ENCODE measurements at places on chromosomes 4 and X.

GRCh38 chr4:88277711-88278225, 6.6 kb downstream of the PPM1K start:
- DNase-seq: no peak

DNA sequence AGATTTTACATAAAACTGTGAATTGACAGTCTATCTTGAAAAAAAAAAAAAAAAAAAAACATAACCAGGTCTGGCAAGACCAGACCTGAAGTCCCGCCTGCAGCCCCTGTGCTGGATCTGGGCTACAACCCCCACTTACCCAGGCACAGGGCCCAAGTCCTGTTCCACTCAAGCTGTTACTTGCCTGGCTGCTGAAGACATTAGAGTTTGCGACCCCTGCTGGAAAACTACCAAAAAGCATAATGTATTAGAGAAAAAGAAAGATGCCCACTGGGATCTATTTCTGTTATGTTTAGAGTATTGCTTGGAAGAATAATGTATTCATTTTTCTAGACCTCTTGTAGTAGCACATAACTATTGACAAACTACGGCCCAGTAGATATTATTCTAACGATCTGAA, 4.7 kb downstream of the HS3ST1 start:
- DNase-seq: peak; percentile 1

DNA sequence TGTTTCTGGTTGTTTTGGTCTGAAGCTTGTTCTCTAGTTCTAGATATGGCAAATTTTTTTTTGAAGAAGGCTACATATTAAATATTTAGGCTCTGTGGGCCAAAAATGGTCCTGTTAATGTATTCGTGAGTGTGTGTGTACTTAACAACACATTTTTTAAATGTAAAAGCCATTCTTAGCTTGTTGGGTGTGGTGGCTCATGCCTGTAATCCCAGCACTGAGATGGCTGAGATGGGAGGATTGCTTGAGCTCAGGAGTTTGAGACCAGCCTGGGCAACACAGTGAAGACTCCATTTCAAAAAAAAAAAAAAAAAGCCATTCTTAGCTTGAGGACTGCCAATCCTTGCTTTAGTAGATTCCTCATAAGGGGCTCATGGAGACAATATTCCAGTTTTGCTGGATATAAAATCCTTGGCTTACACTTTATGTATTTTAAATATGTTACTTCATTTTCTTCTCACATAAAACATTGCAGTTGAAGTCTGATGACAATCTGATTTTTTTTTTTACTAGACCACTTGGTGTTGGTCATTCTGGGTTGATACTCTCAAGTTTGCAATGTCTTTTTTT, 23.4 kb downstream of the NOCT start:
- DNase-seq: no peak

- no peak for DNase-seq
Measured at GRCh38 chr4:110175634-110176033, 22.8 kb downstream of the ELOVL6 start.

DNA sequence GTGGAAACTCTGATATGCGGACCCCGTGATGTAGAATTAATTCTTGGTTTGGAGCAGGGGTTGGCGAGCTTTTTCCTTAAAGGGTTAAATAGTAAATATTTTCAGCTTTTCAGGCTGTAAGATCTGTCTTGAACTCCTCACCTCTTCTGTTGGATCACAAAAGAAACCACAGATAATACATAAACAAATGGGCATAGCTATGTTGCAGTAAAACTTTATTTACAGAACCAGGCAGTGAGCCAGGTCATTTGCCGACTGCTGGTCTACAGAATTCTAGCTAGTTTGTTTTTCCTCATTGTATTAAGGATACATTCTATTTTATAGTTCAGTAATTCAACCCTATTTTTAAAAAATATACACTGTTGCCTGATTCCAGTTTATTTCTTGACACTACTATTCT, 116.6 kb downstream of the PAPSS1 start:
- peak; percentile 40 for DNase-seq

- no peak for DNase-seq
Measured at GRCh38 chr4:26522478-26522877, 32.2 kb upstream of the CCKAR start.

GRCh38 chr4:183499389-183499788, 5.5 kb upstream of the ING2 start:
- DNase-seq: no peak

DNA sequence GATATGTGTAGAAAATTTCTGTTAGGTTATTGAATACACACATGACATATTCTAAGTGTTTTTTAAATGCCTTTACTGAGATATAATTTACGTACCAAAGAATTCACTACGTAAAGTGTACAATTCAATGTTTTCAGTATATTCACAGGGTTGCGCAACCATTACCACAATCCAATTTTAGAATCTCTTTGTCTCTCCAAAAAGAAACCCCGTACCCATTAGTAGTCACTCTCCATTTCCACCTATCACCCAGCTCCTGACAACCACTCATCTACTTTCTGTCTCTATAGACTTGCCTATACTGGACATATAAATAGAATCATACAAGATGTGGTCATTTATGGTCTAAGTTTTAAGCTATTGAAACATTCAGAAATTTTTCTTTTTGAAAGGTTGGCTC, 53.0 kb upstream of the FBXW7 start:
- no peak for DNase-seq

- no peak for DNase-seq
Measured at GRCh38 chr4:24241511-24241910, 342.8 kb downstream of the DHX15 start.

DNA sequence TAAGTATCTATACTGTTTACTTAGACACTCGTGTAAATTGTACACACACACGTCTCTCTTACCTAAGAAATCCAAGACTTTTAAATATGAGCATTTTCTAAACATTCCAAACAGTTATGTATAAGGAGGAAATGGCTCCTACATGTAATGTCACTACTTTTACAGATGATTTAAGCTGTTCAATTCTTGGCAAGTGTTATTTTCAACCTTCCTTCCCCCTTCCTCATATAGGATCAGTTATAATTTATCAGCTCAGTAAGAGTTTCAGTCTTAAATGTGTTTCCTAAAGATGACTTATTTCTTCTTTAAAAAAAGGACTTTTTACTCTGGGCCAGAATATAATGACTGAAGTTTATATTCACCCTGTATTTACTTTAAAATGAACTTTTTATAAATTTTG, 601.1 kb downstream of the ANKRD50 start:
- DNase-seq: no peak

GRCh38 chr4:47122592-47123291, 91.4 kb downstream of the GABRB1 start:
- peak; percentile 44 for DNase-seq

DNA sequence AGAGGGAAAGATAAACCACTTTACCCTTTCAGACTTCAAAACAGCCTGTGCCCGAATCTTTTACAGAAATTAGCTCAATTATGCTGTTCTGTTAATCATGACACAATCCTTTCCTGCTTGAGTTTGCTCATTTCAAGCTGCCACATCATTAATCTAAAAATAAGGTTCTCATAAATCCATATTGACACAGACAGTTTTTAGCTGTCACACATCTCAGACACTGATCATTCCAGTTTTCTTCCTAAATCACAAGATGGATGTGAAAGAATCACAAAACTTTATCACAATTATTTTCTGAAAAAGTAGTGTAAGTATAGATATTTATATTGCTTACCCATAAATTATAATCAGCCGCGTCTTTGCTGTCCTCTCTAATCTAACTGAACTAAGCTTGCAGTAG, 27.9 kb upstream of the AMELX start:
- DNase-seq: no peak

GRCh38 chr4:140724760-140725159, 31.4 kb downstream of the TBC1D9 start:
- no peak for DNase-seq

DNA sequence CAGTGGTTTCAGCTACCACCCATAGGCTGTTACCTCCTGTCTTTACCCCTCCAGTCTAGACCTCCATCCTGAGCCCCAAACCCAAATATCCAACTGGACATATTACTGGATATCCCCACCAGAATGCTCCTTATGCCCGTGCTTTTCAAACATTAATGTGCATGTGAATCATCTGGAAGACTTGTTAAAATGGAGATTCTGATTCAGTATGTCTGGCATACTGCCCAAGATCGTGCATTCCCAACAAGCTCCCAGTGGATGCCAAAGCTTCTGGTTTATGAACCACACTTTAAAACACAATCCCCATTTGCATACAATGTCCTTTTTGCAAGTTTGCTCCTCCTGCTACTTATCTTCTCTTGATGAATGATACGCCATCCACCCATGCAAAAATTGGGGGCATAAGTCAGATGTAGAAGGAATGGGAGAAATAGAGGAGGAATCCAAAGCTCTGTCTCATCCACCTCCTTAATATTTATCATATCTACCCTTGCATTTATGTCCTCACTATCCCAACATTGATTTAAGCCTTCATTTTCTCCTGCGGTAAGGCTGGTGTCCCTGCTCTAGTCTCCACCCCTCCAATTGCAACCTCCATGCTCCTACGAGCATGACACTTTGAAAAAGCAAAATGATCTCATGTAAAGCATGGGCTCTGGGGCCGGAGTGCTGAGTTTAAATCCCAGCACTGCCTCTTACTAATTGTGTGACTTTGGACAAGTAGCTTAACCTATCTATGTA, 7.4 kb upstream of the PGRMC1 start:
- DNase-seq: peak; percentile 75

- no peak for DNase-seq
Measured at GRCh38 chr4:156794863-156795262, 176.7 kb downstream of the PDGFC start.

DNA sequence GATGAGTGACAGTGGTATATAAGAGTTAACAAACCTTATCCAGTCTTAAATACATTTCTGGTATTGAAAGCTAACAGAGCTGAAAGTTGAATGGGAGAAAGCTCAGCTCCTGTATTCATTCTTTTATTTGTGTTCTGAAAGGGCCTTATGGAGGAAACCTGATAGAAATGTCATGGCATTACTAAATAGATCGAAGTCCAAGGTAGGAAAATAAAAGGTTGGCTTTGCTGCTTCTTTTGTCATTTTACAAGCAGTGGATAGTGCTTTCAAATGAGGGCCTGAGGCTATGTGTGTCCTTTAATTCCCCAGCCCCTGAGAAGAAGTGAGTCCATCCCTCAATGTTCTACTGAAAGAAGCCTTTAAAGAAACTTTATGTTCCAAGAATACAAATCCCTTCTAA, 974.3 kb upstream of the INTU start:
- no peak for DNase-seq

- no peak for DNase-seq
Measured at GRCh38 chrX:118143578-118143977, 27.0 kb upstream of the KLHL13 start.

GRCh38 chrX:28312965-28313364, 274.3 kb upstream of the IL1RAPL1 start:
- DNase-seq: no peak

DNA sequence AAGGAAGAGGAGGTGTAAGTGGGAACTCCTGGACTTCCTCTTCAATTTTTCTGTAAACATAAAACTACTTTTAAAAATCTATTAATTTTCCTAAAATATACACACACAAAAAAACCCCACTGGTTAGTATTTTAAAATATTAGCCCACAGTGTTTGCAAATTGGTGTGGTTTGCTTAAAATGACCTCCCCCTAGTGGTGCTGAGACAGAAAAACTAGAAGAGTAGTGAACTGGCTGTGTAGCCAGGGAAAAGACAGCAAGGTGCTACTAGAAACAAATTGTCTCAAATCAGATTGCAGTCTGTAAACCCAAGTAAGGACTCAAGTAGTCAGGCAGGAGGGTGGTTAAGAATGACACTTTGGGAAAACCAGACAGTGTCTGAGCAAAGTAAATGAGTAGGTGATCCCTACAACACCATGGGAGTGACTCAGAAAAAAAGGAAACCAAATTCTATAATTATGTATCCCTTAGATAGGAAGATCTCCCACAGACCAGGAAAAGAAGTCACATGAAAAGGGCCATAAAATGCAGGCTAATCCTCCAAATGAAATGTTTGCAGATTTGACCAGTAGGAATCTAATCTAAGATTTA, 26.0 kb downstream of the AMTN start:
- no peak for DNase-seq

DNA sequence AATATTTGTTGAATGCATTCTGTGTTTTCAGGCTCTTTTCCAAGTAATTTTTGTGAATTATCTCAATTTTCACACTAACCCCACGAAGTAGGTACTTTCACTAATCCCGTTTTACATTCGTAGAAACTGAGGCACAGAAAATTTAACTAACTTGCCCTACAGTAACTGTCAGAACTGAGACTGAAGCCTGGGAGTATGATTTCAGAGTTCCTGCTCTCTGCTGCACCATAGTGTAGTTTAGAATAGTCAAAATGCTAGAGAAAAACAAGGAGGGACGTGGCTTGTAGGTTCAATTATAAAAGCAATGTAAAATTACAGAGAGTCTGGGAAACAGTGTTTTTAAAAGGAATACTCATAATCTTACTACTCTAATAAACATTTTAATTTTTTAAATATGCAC, 2.2 kb downstream of the CLCN3 start:
- no peak for DNase-seq

GRCh38 chr4:108072300-108072699, 82.6 kb downstream of the HADH start:
- DNase-seq: no peak

- DNase-seq: peak; percentile 51
Measured at GRCh38 chrX:107684956-107685385, 56.7 kb downstream of the PRPS1 start.

- no peak for DNase-seq
Measured at GRCh38 chr4:17093481-17093880, 195.0 kb upstream of the LDB2 start.

DNA sequence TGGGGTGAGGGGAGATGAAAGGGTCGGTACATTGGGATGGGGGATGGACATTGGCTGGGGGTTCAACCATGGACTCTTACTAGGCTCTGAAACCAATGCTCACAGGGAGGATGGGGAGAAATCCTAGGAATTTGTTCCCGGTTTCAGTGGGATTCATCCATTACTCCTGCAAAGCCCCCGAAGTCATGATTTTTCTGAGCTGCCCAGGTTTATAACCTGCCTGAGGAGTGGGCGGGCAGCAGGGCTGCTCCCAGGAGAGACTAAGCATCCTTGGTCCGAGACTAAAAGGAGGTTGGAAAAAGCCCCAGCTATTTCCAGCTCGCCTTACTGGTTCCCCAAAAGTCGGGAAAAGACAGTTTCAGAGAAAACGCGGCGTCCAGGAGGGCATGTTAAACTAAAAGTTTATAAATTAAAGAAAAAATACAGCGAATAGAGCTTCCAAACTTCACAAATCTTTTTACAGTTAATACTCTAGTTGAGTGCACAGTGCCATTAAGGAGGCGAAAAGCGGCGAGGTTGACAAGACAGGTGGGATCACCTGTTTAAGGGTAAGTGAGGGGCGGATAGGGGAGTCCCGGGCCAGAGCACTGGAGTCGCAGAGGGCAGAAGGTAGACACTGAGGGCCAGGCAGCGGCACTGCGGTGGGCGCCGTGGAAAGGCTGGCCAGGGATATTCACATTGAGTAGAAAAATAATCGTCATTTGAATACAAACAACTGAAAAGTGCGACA, 3.7 kb downstream of the NKX3-2 start:
- no peak for DNase-seq

GRCh38 chrX:6732101-6732500, 197.2 kb upstream of the VCX3A start:
- DNase-seq: no peak

- DNase-seq: no peak
Measured at GRCh38 chrX:40448793-40449192, 132.0 kb upstream of the ATP6AP2 start.

All from HFF-Myc (cell line).